ENCODE measurements at places on chromosomes 1 and 21. TPM values are rescaled to one million over a fixed set of nuclear protein-coding genes. Genes with fewer than 3 reads are reported as not detected.

Gene OR2T33
- not detected for total RNA-seq

Gene ACOT11
- total RNA-seq = 1.6 TPM

Gene FAM110D
- total RNA-seq = not detected

Gene OLIG2
- total RNA-seq = not detected

Gene ENSA
- total RNA-seq = 208 TPM

Gene SAMD13
- not detected for total RNA-seq

Gene PRDX1
- total RNA-seq = 250 TPM

Gene TEKT2
- total RNA-seq = not detected

Gene CFAP45
- total RNA-seq = 0.34 TPM

Gene MAP3K21
- 0.44 TPM for total RNA-seq

Gene BTG2
- 58.6 TPM for total RNA-seq

Gene HENMT1
- 38.7 TPM for total RNA-seq

Gene VWA5B1
- not detected for total RNA-seq

All from activated CD8-positive, alpha-beta T cell treated with anti-CD3 and anti-CD28 coated beads, Interleukin-2, amount 10 ng/mL, durations not matched to agents 7 days and 5 days (primary cell).